NCI-H1436 (cell line): ENCODE measurements at places on chromosomes 11 and 22.

- DNase-seq: peak; percentile 84
Observed at GRCh38 chr11:74641289-74641688, 48.9 kb downstream of the POLD3 start.

GRCh38 chr22:47619631-47620030, 857.2 kb downstream of the TBC1D22A start:
- DNase-seq: no peak

DNA sequence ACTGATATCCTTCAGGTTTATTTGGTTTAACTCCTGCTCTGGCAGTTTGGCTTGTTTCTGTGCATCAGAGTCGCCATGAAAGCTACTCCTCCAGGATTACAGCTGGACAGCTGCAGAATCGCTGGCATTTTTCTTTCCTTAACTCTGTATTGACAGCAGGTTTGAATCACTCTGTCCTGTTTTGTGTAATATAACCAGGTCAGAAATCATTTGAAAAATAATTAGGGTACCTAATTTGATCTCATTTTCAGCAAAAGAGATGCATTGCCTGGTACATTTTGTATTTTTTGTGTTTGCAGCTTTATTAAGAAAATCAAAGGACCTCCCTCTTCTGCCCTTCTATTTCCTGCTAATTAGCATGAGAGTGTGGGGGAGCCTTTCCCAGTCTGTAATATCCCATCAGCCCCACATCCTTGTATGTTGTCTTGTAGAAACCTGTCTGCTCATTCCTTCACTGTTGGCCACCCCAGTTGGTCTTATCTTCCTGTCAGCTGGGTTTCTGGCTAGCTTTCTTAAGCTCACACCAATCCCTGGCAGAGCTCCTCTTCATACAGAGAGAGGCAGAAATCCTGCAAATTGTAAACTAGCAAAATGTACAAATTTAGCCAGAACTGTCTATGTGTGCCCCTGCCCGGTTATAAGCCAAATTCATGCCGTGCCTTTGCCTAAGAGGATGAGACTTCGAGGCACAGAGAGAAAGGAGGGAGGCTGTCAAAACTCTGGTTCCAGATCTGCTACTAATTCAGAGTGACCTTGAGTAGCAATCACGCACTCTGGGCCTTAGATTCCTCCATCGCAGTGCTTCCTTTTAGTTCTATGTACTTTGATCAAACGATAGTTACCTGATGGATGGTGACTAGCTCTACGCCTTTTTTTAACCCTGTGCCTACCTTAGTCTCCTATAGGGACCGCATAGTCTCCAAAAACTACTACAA, 200.6 kb downstream of the NAV2 start:
- DNase-seq: no peak

GRCh38 chr22:23408321-23408720, 171.8 kb downstream of the IGLL1 start:
- DNase-seq: no peak

GRCh38 chr11:108852701-108853100, 187.8 kb downstream of the DDX10 start:
- no peak for DNase-seq

GRCh38 chr11:68677432-68677831, 6.9 kb upstream of the GAL start:
- DNase-seq: no peak

DNA sequence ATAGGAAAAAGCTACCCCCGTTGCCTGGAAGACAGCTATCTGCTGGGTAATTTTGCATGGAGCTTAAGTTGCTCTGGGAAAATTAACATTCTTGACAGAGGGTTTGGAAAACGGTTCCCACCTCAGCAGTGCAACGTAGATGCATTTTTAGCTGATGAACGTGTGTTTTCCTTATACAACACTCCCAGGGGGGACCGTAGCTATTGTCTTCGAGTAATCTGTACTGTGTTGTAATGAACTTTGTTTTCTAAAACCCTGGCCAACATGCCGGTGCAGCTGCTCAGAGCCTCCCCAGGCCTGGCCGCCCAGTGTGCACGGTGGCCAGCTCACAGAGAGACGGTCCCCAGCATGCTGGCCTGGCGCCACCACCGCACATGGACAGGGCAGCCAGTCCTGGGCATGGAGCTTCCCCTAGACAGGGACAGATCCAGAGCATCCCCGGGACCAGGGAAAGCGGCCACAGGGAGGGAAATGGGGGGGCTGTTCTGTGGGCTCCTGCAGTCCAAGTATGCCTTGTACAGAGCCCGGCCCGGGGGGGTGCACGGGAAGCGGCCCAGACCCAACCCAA, 2.2 kb downstream of the TNNT3 start:
- no peak for DNase-seq

DNA sequence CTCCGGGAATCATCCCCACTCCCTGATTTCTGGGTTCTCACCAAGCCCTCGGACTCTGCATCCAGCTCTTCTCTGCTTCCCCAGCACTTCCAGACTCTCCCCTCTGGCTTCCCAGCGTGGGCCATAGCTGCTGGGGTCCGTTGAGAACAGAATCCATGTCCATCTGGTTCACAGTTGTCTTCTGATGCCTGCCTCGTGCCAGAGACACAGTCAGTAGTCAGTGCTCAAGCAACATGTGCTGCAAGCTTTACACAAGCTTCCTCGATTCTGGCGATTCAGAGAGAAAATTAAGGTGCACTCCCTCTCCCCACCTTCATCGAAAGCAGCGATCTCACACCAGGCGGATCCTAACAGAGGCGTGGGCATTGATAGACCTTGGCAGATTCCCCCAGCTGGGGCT, 495.5 kb downstream of the TBC1D22A start:
- DNase-seq: no peak

DNA sequence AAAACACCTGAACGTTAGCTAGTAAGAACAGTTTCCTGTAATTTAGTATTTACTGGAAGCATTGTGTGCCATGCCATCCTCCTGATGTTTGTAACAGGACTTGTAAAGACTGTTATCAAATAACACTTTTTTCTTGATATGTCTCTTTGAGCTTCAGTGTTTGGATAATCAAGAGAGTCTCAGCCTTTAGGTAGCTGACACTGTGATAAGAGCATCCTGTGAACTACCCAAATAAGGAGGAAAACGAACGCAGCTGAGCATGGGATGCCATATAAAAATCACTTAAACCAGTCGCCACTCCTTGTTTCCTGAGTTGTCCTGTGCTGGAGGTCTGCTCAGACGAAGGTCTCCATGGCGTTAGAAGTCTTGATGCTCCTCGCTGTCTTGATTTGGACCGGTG, at the start of gene OOSP2:
OOSP2 (plus strand) TSS at position 301 of the 400 bp plus-strand sequence; CDS start at position 352, 51 bp downstream.
- DNase-seq: no peak

- DNase-seq: peak; percentile 54
Observed at GRCh38 chr11:9003573-9004182, at the start of gene NRIP3. NRIP3 (minus strand) TSS chr11:9004001; CDS start chr11:9003935, 66 bp downstream.

- no peak for DNase-seq
Observed at GRCh38 chr11:37442576-37442975, 844.5 kb upstream of the RAG2 start.

DNA sequence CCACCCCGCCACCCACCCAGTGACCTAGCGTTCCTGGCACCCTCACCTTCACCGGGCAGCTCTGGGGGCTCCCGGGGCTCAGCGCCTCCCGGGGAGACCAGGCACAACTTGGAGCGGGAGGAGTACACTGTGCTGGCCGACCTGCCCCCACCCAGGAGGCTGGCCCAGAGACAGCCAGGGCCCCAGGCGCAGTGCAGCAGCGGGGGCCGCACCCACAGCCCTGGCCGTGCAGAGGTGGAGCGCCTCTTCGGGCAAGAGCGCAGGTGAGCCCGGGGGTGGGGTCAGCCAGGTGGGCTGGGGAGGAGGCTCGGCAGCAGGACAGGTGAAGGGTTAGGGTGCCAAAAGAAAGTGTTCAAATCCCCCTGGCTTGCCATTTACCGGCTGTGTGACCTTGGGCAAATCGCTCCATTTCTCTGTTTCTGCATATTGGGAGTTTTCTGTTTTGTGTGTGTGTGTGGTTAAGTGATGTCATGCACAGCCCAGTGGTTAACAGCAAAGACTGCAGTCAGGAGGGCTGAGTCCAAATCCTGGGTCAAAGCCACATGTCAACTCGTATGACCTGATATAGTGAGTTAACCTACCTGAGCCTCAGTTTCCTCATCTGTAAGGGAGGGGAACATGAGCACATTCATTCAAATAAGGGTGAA, 29.5 kb downstream of the TRIOBP start:
- DNase-seq: no peak

GRCh38 chr11:45799562-45799961, 5.4 kb upstream of the SLC35C1 start:
- no peak for DNase-seq

DNA sequence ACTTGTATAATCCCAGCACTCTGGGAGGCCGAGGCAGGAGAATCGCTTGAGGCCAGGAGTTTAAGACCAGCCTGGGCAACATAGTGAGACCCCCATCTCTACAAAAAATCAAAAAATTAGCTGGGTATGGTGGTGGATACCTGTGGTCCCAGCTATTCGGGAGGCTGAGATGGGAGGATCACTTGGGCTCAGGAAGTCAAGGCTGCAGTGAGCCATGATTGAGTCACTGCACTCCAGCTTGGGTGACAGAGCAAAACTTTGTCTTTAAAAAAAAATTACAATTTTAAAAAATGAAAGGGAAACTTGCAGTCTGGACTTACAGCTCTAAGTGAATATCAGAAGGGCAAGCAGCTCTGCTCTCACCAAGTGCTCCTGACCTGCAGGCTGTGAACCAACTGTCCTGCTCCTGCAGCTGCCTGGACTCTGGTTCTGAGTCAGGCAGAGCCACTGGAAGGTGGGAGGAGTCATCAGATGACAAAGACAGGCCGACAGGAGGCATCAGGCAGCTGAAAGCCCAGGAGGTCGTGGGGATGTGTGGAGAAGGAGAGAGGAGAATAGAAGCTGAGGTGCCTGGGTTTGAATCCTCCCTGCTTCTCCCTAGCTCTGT, 9.6 kb downstream of the SMTNL1 start:
- no peak for DNase-seq

DNA sequence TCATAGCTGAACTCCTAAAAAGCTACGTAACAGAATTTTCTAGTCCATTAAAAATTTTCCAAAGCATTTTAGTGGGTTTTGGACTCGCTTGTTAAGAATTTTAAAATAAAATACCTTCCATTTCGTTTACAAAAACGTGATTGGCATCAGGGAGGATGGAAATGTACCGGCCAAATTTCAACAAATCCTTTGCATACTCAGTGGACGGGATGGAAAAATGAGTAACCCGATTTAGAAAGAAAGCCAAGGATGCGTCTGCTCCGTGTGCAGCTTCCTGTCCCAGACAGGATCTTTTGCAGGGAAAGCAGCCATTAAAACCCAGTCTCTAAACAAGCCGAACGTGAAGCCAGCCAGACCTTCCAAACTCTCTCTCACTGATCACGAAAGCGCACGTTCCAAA, 15.6 kb downstream of the TMEM184B start:
- DNase-seq: no peak

DNA sequence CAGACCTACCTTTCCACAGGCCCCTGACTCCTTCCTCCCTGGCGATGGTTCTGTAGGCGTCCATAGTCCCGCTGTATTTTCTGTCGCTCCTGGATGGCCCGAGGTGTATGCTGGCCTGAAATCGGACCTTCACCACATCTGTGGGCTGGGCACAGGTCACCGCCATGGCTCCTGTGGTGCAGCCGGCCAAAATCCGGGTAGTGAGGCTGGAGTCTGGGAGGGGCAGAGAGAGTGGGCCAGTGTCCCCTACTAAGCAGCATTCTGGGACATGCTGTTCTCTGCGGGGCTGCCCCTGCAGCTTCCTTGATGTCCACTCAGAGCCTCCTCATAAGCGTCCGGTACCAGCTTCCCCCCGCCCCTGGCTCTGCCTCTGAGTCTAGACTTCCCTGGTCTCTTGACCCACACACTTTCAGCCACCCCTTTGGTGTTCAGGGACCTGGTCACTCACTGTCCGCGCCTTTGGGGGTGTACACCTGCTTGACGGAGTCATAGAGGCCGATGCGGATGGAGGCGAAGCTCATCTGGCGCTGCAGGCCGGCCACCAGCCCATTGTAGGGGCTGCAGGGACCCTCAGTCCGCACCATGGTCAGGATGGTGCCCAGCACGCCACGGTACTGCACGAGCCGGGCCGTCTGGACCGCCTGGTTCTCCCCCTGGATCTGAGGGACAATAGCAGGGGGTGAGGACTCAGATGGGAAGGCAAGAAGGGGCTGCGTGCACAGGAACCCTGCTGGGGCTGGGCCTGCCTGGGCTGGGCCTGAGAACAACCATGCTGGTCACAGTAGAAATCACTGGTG, 3.0 kb downstream of the UCP3 start:
- no peak for DNase-seq

- DNase-seq: no peak
Observed at GRCh38 chr11:131993246-131993645, 622.8 kb downstream of the NTM start.

GRCh38 chr22:45284705-45285262, at the start of gene UPK3A:
UPK3A (plus strand) TSS chr22:45284949; CDS start chr22:45285014, 65 bp downstream.
- DNase-seq: peak; percentile 42

DNA sequence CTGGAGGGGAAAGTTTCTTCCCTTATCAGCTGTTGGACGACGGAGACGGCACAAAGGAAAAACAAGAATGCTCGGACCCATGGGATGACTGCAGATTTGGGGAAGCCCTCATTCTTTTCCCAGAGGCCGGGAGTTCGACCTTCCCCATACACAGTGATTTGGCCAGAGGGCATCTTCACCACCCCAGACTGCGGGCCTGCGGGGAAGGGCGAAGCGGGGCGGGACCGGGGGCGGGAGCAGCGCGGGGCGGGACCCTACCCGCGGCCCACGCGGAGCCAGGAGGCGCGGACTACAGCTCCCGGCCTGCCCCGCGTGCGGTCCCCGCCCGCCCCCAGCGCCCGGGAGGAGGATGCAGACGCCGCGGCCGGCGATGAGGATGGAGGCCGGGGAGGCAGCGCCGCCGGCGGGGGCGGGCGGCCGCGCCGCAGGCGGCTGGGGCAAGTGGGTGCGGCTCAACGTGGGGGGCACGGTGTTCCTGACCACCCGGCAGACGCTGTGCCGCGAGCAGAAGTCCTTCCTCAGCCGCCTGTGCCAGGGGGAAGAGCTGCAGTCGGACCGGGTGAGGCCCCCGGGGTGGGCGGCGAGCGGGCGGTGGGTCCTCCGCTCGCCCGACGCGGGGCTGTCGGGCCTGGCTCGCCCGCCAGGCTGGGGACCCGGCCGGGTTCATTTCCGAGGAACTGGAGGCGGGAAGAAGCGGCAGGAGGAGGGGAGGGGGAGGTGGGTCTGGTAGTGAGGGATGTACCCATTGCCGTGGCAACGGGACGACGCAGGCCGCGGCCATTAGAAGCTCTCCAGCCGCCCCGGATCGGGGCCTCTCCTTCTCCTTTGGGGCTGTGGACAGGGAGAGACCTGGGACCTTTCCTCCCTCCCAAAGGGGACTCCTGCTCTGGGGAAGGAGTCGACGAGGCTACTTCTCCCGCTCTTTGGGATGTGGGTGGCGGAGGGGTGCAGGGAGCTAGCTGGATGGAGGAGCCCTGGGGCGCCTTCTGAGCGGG, at the start of gene KCTD17:
KCTD17 (plus strand) TSS at position 352 of the 995 bp plus-strand sequence; CDS start at position 371, 19 bp downstream.
- peak; percentile 69 for DNase-seq
